Chondrocyte (in vitro differentiated cells): ENCODE measurements at places on chromosomes 1 and 21. TPM values are rescaled to one million over a fixed set of nuclear protein-coding genes. Genes with fewer than 3 reads are reported as not detected.
A peak's percentile ranks its signal among the peaks of the same experiment; 100 is the strongest.

DNA sequence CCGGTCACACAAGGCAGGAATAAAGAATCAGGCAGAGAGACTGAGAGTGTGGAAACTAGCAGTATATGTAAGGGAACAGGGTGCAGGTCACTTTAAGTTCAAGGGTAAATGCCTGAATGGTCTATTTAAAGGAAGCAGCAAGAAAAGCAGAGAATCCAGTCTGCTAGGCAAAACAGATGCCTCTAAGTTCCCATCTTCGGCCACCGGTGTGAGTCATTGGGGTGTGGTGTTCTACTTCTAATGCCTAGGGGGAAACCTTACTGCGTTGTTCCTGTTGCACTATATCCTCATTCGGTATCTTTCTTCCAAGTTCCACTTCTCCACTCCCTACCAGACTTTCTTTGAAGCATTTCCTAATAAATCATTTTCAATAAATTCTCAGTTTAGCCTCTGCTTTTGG is 259.9 kb downstream of the HHIPL2 start:
- DNase-seq, result no peak

Gene MYOC
- total RNA-seq, result not detected in 3 replicates

- no peak for DNase-seq
Measured at GRCh38 chr1:233598891-233599541, 14.9 kb upstream of the KCNK1 start.

GRCh38 chr1:204174958-204175357 is 8.8 kb upstream of the REN start:
- no peak for DNase-seq

Gene OR10J1
- not detected in 3 replicates for total RNA-seq

GRCh38 chr1:60149251-60149650 is 75.7 kb upstream of the C1orf87 start:
- DNase-seq, result no peak

Gene ESRRG
- not detected in 3 replicates for total RNA-seq

- no peak for DNase-seq
Measured at GRCh38 chr1:84525779-84526178, 19.4 kb upstream of the GNG5 start.

DNA sequence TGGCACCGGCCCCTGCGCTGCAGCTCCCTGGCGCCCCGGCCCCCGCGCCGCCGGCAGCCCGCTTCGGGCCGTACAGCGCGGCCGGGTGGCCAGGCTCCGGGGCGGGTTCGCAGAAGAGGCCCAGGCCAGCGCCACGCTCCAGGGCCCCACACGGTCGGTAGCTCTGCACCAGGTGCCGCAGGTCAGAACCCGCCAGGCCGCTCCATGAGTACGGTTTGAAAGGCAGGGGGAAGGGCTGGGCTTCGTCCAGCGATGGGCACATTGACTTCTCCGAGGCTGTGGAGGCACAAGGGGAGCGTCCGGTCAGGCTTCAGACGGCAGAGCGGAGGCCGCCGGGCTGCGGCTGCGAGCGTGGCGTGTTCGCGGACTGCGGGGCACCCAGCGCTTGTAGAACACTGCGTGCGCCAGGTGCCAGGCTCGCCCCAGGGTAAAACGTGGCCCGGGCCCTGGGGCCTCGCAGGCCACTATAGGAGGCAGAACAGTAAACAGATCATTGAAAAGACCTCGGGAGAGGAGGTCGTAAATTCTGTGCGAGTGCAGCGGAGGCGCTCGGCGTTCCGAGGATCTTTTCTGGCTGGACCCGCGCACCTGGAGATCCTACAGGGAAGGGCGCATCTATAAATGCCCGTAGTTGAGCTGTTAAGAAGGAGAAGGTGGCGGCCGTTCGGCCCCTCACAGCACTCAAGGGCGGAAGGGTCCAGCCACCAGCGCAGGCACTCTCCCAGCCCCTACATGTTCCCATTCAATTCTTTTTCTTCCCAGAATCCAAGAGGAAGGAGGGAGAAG is 5.7 kb downstream of the GFI1 start:
- peak; percentile 77 for DNase-seq

DNA sequence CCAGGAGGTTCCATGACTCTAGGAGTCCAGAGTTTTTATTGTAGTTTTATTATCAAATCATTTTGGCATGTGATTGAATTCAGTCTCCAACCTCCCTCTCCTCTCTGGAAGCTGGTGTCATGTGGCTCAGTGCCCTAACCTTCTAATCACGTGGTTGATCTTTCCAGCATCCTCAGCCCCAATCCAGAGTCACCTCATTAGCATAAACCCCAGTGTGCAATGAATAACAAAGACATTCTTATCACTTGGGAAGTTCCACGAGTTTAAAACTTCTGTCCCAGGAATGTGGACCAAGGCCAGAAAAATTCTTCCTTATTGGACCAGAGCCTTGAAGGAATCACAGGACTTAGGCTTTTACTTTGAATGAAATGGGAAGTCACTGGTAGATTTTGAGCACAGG is 52.2 kb downstream of the KIRREL1 start:
- DNase-seq, result no peak

GRCh38 chr1:161260376-161261260 is 2.1 kb downstream of the PCP4L1 start:
- no peak for DNase-seq

- DNase-seq, result peak; percentile 62
Measured at GRCh38 chr1:155187456-155187891, 13.8 kb downstream of the TRIM46 start.

DNA sequence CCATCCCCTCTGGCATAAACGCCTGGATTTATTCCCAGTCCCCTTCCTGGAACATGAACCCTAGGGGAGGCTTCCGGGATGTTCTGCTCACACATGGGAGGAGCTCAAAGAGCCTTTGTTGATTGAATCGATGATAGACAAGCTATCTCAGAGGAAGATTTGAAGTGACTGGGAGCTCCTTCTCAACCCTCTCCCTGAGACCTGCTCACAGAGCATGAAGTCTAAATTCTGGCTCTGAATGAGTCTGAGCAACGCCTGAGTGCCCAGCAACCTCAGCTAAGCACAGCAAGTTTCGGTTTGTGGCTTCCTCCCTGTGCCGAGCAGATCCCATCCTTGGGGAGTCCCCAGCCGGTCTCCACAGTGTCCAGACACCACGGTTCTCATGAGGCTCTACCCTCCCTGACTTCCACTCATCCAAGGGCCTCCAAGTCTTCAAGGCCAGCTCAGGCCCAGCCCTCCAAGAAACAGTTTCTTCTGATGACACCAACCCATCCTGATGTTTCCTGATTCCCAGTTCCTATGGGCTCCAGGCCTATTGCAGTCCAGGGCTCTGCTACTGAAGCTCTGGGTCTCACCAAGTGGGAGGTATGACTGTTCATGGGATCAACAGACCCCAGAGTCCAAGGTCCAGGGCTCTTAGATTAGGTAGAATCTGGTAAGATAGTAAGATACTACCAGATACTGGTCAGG is 190.8 kb downstream of the DYRK1A start:
- DNase-seq, result no peak

DNA sequence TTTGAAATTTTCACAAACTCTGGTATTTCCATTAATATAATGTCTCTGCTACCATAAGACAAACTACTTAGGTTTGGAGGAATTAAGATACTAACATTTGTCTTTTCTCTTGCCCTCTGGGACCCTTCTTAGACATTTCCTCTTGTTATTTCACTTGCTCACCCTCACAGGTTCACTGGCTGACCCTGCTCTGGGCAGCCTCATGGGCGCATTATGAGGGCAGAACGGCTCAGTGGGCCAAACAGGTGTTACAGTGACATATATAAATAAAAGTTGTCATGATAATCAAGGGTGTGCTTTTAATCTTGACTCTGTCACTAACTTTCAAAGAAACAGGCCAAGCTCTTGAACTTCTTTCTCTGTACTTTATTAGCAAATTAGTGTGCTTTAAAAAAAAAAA is 46.5 kb downstream of the ZNHIT6 start:
- DNase-seq, result no peak

DNA sequence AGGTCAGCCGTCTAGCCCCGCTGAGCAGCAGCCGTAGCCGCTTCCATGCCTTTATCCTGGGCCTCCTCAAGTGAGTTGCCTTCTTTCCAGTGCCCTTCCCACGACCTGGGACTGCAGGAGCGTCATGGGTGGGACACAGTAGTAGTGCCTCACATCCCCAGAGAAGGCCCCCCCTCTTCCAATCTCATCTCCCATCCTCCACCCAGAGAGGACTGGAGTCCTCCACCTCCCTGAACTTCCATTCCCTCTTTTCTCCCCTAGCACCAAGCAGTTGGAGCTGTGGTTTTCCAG is 4.9 kb downstream of the RUSC1 start:
- no peak for DNase-seq

DNA sequence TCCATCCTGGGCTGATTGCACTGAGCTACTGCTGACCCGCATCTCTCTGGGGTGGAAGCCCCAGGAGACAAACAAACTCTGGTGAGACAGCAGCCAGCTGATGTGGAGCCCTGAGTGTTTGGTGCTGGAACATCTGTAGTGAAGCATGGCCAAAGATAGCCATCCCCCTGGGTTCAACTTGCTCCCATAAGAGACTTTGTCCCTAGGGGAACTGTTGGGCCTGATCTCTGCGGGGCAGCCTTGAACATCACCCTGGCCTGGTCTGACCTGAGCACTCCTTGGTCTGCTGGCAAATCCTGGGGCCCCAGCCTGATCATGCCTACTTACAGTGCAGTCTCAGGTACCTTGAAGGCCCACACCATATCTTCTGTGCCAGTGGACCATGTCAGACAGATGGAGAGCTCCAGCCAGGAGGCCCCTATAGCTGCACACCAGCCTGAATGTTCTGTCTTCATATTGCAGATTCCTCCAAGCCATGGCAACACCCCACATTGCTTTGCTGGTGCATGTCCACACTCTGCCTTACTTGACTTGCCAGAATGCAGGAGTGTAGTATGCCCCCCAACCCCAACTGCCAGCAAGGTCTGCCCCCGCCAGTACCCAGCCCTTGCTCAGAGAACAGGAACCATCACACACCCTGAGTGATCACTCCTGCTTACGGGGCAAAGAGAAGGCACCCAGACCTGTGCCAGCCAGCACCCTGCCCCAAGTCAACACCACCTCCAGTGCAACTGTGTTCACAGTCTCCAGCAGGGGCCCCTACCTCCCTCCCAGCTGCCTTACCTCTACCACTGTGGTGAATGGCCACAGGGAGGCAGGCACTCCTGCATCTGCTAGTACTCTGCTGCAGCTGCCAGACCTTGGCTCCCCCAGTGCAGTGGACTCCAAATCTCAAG is 690.5 kb upstream of the NR5A2 start:
- peak; percentile 66 for DNase-seq

- no peak for DNase-seq
Measured at GRCh38 chr1:34054920-34055319, 110.1 kb downstream of the CSMD2 start.

- no peak for DNase-seq
Measured at GRCh38 chr1:26602378-26602959, 72.9 kb downstream of the RPS6KA1 start.

GRCh38 chr1:203143641-203144040 is 16.1 kb downstream of the ADORA1 start:
- DNase-seq, result no peak

DNA sequence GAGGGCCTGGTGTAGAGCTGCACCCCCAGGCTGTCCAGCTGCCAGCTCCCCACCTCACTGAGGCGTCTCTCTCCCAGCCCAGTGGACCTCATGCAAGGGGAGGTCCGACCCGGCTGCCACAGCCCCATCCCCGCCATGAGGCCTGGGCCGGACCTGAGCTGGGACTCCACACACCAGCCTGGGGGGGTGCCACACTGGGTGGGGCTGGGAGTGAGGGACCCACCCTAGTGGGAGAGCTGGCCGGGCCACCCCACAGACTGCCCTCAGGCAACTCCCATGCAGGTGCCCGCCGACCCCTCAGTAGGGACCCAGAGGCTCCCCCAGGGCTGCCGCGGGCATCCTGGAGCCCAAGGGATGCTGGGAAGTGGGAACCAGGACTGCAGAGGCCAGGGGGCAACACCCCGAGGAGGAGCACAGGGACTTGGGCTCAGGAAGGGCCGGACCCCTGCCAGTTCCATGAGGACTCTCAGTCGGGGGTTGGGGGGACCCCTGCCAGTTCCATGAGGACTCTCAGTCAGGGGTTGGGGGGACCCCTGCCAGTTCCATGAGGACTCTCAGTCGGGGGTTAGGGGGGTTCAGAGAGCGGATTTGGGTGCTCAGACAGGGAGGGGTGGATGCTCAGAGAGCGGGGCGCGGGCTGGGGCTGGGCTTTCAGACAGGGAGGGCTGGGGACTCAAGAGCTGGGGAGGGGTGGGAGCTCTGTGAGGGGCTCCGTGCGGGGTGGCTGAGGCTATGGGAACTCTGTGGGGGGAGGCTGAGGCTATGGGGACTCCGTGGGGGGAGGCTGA is 1.2 kb upstream of the RNF223 start:
- peak; percentile 92 for DNase-seq

Gene FHAD1
- not detected in 3 replicates for total RNA-seq

GRCh38 chr1:19206947-19207346 is 3.1 kb downstream of the UBR4 start:
- no peak for DNase-seq

- no peak for DNase-seq
Measured at GRCh38 chr1:224805889-224806288, 123.6 kb upstream of the DNAH14 start.

Gene MT1HL1
- total RNA-seq, result not detected in 3 replicates

DNA sequence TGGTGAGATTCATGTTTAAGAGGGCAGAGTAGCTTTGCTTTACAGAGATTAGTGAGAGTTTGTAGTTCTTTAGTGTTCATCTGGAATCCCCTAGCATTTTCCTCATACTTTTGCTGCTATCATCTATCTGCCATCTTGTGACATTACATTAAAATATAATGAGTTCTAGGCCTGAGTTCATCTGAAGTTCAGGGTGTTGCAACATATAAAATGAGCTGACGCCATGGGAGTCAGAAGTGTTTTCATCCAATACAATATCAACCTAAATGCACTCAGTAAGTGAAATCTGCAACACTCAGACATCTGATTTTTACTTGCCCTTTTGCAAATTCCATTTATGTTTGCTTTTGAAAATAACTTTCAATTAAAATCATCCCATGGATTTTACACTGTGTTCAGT is 153.8 kb downstream of the NTNG1 start:
- DNase-seq, result no peak

Gene NPPB
- total RNA-seq, result not detected in 3 replicates

Gene KCNE1
- total RNA-seq, result 0.32 to 0.70 TPM (median 0.38 TPM) in 3 replicates

DNA sequence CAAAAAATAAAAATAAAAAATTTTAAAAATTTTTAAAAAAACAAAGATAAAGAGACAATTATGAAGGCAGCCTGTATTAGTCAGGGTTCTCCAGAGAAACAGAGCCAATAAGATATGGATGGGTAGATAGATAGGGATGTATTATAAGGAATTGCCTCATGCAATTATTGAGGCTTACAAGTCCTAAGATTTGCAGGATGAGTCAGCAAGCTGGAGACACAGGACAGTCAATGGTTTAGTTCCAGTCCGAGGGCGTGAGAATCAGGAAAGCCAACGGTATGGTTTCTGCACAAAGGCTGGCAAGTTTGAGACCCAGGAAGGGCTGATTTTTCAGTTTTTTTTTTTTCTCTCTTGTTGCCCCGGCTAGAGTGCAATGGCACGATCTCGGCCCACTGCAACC is 24.1 kb upstream of the EIF4G3 start:
- no peak for DNase-seq

Gene VCAM1
- total RNA-seq, result 4.6 to 6.1 TPM (median 5.4 TPM) in 3 replicates

Gene CAPN9
- total RNA-seq, result not detected in 3 replicates

Gene WNT2B
- total RNA-seq, result 2.8 to 6.0 TPM (median 6.0 TPM) in 3 replicates

Gene ETV3L
- not detected in 3 replicates for total RNA-seq
